ENCODE measurements at places on chromosomes 4 and X. TPM values are rescaled to one million over a fixed set of nuclear protein-coding genes. Genes with fewer than 3 reads are reported as not detected.

GRCh38 chrX:70044541-70045245, 5.0 kb downstream of the AWAT2 start:
- no peak for DNase-seq

- DNase-seq, result no peak
Measured at GRCh38 chr4:932713-933070, 432 bp downstream of the TMEM175 start.

GRCh38 chr4:87529187-87529586, at the start of gene SPARCL1:
Gene SPARCL1, minus strand, starts transcription at chr4:87529376. Its CDS starts 29,802 bp downstream, at chr4:87499574.
- peak; percentile 57 for DNase-seq

- no peak for DNase-seq
Measured at GRCh38 chr4:73740353-73740778, at the start of gene CXCL8. Gene CXCL8, plus strand, starts transcription at chr4:73740569. Its CDS starts 90 bp downstream, at chr4:73740659.

- DNase-seq, result no peak
Measured at GRCh38 chr4:3483471-3483921, 20.4 kb downstream of the DOK7 start.

- no peak for DNase-seq
Measured at GRCh38 chr4:5797866-5798265, 86.9 kb downstream of the EVC start.

GRCh38 chrX:43333543-43333942, 322.6 kb upstream of the MAOA start:
- DNase-seq, result no peak

DNA sequence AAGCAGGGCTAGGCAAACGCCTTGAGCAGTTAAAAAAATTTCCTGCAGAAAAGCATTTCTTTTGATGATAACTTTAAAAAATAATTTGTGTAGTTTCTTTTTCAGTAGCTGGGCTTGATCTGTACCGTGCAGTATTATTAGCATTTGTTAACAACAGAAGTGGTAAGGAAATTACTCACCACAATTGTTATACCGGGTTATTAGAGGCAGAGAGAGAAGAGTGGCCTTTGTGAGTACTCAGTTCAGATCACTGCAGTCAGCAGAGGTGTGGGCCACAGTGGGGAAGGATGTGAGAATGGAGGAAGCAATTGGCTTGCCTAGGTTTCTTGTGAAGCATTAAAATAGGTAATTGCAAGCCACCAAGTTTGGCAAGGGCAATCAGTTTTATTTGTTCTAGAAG, 14.3 kb upstream of the IL21 start:
- no peak for DNase-seq

GRCh38 chr4:146224326-146224966, 10.1 kb downstream of the REELD1 start:
- no peak for DNase-seq

DNA sequence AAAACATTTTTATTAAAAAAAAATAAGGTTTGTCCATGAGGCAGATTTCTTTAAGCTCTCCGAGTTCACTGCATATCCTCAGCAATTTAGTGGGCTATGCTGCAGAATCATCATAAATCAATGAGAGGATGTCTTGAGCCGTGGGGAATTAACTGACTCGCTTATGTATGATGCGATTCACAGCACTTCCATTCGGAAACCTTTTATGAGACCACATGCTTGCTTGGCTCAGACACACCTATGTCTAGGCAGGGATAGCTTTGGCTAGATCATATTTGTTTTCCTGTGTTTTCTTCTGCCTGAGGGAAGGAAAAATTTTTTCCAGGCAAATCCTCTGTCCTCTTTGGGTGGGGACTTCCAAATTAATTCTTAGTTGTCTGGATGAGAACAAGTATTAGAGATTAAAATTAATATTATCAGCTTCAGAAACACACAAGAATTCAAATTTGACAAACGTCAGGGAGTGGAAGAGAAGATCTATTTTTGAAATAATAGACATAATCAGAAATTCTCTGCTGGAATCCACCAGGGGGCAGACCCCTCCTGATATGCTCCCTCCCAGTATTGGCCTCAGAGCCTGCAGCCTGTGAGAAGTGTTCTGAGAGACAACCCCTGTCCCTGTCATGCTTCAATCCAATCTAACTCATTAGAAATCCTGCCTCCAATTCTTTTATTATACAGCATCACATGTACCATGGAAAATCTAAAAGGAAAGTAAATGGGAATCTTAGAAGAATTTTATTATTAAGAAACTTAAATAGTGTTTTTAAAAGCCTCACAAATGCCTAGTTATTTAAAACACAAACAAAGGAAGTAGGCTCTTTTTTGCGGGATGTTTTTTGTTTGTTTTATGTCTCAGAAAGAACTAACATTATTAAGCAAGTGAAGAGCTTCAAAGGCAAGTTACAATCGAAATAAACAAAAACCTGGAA, 345.1 kb upstream of the TACR3 start:
- no peak for DNase-seq

GRCh38 chr4:28973587-28974350, 1746.4 kb upstream of the PCDH7 start:
- no peak for DNase-seq

GRCh38 chr4:15381806-15382338, 46.0 kb upstream of the C1QTNF7 start:
- DNase-seq, result no peak

DNA sequence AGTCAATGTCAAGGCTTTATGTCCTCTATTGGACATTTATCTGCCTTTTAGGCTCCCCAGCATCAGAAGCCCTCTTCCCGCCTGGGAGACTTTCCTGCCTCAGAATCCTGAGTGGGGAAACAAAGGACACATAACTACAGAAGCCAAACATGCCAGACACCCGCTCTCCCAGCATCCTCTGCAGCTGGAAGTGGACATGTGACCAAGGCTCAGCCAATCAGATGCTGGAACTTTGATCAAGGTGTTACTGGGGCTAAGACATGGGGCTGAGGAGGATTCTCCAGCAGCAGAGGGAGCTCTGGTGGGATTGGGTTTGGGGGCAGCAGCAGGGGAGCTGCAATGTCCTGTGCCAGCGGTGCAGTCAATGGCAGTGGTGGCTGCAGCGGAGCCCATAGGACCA, 19.5 kb downstream of the SLC2A9 start:
- no peak for DNase-seq

GRCh38 chr4:147909225-147909624, 177.3 kb downstream of the ARHGAP10 start:
- DNase-seq, result no peak

GRCh38 chrX:55030271-55031205, at the start of gene ALAS2:
Gene ALAS2, minus strand, starts transcription at chrX:55030977. Its CDS starts 4,977 bp downstream, at chrX:55026000.
- no peak for DNase-seq

GRCh38 chrX:72026341-72027023, 105.2 kb downstream of the RTL5 start:
- no peak for DNase-seq

- DNase-seq, result no peak
Measured at GRCh38 chrX:104137496-104137895, 19.3 kb downstream of the SLC25A53 start.

DNA sequence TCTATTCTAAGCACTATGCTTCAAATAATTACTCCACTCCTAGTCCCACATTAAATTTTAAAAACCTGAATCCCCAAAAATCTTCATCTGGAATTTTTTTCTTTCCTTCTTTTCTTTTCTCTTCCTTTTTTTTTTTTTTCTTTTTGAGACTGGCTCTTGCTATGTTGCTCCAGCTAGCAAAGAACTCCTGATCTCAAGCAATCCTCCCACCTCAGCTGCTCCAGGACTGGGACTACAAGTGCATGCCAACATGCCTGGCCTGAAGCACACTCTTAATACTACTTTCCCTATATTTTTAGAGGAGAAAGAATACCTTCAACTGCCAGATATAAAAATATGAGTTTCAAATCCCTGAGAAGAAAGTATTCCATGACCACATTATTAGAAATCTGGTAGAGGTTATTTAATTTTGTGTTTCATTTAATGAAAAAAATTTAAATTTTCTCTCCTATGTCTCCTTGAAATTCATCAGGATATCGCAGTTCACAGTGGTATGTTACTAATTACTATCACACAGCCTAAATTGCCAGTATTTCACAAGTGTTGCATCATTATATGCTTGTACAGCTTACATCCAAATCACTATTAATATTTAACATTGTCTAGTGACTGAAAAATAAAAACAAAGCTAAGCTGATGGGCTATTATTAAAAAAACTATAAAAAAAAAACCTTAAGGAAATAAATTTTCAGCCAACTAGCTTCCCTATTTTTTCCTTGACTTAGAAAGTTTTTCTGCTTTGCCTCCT, 227.8 kb downstream of the NAF1 start:
- no peak for DNase-seq

DNA sequence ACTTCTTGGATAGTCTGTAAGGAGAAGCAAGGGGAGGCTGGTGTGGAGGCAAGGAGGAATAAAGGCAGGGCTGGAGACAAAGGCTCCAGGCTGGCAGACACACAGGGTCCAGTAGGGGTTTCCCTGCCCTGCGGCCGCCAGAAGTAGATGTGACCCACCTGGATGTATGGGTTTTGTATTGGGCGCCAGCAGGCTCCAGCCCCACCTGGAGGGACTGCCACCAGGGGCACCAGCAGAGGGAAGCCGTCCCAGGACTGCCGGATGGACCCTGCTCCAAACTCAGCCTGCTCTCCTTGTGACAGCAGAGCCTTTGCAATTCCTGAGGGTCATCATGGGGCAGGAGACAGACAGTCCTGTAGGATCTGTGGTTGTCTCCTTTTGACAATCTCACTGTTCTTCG, 52.7 kb downstream of the MGST2 start:
- no peak for DNase-seq

DNA sequence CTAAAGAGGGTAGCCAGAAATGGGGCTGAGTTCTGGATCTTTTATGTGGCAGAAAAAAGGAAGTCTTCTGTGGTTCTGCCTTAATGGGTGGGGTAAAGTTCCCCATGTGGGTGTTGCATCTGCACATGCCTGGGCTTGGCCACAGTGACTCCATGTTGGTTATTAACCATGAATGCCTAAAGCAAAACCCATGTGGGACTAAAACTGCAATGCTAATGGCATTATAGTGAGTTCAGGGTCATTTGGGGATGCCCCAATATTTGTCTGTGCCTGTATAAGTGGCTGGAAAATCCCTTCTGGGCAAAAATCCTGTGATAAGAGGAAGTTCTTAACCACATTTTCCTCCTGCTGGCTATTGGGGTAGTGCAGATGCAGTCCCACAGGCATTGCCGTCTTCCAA, 857.4 kb downstream of the FAT4 start:
- DNase-seq, result no peak

DNA sequence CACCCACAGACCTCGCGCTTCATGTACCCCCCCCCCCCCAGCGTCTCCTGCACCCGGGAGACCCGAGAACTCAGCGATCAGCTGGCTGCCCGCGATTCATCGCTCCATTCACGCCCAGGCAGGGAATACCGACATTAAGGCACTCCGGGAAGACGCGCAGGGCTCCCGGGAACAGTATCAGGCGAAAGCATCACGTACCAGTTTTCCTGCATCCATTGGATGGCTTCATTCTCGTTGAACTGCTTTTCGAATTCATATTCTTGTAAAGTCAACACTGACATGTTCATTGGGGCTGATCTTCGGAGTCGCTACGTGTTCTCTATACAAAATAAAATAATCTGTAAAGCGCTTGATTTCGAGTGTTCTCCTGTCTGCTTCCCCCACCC, 373 bp downstream of the ELOVL6 start:
- no peak for DNase-seq

GRCh38 chrX:119084766-119085165, 12.0 kb downstream of the CT47C1 start:
- DNase-seq, result no peak

DNA sequence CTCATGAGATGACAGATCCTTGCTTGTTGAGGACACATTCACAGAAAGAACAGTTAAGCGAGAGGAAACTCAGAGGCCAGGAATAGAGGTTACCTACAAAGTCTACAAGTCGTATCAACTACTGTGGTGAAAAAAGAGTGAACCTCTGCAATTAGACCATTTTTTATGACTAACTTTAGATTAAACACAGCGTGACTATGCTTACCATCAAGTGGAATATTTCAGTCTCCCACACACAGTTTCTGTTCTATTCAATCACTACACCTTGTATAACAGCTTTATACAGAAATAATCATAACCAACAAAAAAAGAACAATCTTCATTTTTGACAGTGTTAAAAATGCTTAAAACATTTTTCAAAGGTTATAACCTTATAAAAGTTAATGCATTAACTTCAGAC, 46.6 kb downstream of the ADAMTS3 start:
- DNase-seq, result no peak

DNA sequence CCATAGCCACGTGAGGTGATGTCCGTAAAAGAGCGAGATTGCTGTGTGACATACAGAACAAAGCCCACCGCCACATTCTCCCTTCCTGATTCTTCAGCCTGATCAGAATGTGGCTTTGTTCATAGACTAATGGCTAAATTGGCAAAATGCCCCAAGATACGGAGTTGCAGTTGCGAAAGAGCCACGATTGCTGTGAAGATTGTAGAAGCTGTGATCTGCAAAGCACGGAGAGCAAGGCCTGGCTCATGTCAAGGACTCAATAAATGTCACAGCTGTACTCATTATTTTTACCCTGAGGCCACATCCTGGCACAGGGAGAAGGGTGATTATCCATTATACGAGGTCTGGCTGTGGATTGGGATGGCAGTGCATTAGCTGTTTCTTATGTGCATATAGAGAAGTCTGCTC, 34.2 kb downstream of the ARSD start:
- peak; percentile 74 for DNase-seq

DNA sequence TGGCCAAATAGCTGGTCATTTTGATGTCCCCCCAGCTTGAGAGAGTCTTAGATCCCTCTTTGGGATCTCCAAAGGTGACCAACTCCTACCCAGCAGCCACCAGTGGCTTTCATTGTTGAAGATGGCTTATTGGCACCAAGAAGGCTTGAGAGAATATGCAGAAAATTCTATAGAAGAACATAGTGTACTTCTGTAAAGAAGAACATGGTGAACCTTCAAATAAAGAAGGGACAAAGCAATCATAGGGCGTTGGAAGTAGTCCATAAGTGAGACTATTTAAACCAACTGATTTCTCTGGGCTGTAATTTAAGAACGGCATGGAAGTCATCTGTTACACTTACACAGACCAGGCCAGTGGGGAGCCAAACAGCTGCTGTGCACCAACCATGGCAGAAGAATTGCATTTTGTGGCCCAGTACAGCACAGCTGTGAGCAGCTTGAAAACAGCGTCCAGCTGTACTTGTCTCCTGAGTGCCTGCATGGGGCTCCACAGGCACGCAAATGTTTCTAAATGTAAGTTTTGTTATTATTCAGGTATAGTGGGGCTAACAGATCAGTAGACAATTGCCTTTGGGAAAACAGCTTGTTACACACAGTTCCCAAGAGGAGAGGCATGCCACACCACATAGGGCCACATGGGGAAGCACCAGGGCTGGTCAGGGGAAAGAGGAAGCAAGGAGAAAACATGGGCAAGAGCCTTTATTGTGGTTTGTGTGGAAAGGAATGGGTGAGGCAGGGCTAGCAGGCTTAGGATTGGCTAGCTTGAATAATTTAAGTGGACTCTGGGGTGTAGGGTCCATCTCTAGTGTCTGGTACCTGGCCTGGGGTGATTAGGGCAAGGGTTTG, 125.0 kb downstream of the ARHGAP6 start:
- no peak for DNase-seq

SNCA gene
- total RNA-seq, result 37.6 TPM

HSFX1 gene
- not detected for total RNA-seq

TMPRSS11F gene
- not detected for total RNA-seq

RASGEF1B gene
- total RNA-seq, result 3.1 TPM

CRLF2 gene
- total RNA-seq, result not detected

GPR82 gene
- total RNA-seq, result 0.29 TPM

SERTM2 gene
- 3.1 TPM for total RNA-seq

CSAG1 gene
- not detected for total RNA-seq
